ENCODE measurements at places on chromosomes 6 and 20. TPM values are rescaled to one million over a fixed set of nuclear protein-coding genes. Genes with fewer than 3 reads are reported as not detected.

RIMS1 gene
- total RNA-seq = 3.7 TPM

TAF4 gene
- 22.2 TPM for total RNA-seq

- DNase-seq = no peak
These were observed 594.7 kb upstream of the ADGRB3 start for GRCh38 chr6:68040312-68040778.

- no peak for DNase-seq
These were observed 46.5 kb upstream of the IER3 start for GRCh38 chr6:30790724-30791383.

DNA sequence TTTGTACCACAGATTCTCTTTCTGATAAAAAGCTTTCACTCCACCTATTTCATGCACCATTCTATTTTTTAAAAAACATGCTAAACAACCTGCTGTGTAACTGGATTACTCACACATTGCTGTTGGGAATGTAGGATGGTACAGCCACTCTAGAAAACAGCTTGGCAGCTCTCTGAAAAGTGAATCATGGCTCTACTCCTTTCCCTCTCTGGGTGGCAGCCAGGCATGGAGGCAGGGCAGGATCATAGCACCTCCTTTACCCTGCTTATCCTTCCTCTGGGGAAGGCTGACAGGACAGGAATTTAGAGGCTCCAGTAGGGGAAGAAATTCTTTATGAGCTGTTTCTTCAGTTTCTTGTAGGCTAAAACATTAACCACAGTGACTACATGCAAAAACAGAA lies 6.7 kb upstream of the VNN2 start:
- DNase-seq = no peak

DNA sequence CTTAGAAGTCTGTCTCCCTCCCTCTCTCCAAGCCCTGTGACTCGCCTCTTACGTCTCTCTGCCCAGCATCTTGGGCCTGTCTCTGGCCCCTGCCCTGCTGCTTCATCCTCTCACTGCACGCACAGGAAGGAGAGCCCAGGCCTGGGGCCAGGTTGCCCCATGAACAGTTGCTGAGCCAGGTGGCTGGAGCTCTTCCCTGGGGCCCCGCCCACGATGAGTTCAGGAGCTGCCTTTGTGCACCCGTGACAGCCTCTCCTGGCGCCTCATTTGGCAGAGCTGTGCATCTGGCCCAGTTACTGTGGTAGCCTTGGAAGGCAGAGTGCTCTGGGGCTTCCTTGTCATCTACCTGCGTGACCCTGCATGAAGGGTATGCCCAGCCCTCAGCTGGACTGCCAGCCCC lies 44.5 kb downstream of the SLC52A3 start:
- DNase-seq = no peak

DNA sequence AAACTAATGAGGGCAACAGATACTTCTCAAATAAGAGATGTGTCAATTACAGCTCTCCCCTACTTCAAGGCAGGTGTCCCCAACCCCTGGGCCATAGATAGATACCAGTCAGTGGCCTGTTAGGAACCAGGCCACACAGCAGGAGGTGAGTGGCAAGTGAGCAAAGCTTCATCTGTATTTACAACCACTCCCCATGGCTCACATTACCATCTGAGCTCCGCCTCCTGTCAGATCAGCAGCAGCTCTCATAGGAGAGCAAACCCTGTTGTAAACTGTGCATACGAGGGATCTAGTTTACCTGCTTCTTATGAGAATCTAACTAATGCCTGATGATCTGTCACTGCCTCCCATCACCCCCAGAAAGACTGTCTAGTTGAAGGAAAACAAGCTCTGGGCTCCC lies 422.1 kb downstream of the GJA1 start:
- no peak for DNase-seq

- no peak for DNase-seq
These were observed 89.2 kb downstream of the UST start for GRCh38 chr6:148835920-148836441.

DNA sequence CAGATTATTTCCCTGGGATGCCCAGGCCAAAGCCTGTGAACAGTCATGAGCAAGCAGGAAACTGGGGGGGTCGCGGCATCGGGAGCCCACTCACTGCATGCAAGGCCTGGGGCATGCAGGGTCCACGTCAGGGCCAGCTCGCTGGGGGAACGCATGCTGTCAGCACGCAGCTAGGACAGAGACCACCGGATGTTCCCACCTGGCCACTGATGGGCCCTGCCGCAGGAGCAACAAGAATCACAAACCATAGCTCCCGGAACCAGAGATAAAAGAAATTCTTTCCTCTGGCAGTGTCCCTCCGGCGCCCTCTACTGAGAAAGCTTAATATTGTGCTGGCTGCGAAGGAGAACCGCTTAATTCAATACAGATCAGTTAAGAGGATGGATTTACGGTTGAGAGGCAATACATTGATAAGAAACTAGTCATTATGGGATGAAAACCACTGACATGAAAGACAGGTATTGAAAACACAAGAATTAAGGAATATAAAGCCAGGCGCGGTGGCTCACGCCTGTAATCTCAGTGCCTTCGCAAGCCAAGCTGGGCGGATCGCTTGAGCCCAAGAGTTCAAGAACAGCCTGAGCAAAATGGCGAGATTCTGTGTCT lies 32.6 kb downstream of the C6orf15 start:
- DNase-seq = no peak

DNA sequence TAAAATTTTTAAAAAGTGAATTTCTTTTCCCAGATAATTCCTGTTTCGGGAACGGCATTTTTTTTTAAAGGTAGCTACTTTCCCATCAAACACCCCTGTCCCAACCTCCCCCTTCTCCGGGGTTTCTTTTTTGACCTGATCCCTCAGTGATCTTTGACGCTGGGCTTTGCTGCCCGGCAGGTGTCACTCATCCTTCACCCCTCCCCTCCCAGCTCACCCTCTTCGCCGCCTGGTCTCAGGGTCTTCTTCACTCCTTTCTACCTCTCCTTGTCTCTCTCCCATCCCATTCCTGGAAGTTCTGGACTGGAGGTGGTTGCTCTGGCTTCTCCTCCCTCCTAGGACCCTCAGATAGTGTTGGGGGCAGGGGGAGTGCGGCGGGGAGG lies 329 bp upstream of the GPR6 start:
- DNase-seq = no peak

GRCh38 chr6:116536216-116536621 lies 9.3 kb downstream of the TRAPPC3L start:
- no peak for DNase-seq

DNA sequence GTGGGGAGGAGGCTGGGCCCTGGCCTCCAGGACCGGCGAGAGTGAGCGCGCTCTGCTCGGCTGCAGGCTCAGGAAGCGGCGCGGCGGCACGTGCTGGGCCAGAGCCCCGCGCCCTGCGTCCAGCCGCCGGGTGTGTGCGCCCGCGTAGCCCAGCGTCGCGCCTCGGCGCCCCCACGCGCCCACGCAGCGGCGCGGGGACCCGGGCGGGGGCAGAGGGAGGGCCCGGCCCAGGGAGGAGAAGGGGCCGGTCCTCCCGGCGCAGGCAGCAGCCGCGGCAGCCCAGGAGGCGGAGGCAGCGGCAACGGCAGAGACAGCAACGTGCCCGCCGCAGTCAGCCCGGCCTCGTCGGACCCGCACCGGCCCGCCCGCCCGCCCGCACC lies at the start of gene EYA2:
TSS of gene EYA2 (plus strand) at position 265 of the 380 bp plus-strand sequence. CDS start 95,168 bp downstream, outside the sequence.
- no peak for DNase-seq

- DNase-seq = no peak
These were observed 795.9 kb downstream of the EPHA7 start for GRCh38 chr6:92623431-92623830.

ASIP gene
- not detected for total RNA-seq

PLA2G7 gene
- total RNA-seq = 1.2 TPM

DNA sequence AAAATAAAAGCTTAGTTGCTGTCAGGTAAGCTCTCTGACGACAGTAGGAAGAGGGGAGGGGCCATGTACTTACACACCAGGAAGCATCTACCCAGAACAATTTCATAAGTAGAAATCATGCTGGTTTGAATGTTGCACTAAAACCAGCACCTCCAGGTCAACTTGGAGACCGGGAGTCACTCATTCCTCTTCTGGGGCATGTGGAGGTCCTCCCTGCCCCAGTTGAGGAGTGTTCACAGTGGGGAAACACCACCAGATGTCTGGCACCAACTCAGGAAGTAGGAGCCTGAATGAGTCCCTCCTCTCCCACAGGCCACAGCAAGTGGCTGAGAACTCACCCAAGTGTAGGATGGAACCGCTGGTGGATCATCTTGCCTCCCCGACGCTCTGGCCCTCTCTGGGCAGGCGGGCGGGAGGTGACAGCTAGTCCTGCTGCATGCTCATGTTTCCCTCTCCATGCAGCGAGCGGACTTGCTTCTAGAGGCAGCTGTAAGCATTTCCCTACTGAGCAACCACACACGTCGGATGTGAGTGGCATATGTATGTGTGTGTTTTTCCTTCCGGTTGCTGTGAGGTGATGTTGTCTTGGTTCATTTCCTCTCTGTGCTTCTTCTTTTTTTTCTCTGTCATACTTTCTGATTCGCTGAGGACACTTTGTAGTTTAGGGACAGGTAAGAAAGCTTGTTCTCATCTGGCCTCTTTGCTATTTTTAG lies 149.5 kb upstream of the NEDD9 start:
- no peak for DNase-seq

GRCh38 chr6:43831191-43831590 lies 61.2 kb downstream of the VEGFA start:
- DNase-seq = no peak

DNA sequence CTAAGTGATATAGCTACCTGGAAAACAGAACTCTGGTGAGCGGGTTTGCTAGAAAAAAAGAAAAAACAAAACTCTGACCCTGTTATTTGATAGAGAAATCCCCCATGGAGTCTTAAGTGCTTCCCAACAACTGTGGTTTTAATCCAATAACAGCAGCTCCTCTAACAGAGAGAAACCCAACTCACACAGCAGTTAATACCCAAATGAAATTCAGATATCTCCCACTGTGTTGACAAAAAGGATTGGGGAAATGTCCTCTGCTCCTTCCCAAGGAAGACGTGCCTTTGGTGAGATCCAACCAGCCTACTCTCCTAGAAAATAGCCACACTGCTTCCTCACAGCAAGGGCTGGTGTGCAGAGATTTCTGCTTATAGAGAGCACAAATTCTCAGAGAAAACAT lies 200.4 kb upstream of the FBXL4 start:
- no peak for DNase-seq

MEP1A gene
- 3.6 TPM for total RNA-seq

AVP gene
- not detected for total RNA-seq

DNA sequence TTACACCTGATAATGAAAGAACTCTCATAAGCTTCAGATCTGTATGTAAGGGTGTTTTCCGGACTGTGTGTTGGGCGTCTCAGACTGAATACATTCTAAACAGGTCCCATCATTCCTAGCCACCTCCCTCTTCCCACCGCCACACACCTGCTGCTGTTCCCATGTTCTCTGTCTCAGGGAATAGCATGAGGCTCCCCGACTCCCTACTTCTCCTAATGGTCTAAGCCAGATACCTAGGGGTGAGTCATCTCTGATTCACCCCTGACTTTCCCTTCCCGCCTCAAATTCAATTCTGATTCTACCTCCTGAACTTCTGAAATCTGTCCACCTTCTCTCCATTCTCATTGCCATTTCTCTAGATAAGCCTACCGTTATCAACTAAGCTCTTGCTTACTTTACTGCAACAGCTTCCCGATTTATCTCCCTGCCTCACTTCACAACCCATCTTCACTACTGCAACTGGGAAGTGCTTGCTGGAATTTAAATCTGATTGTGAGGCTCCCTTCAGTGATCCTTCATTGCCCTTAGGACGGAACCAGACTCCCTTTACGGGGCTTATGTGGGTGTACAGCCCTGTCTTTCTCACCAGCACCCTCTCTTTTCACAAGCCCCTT lies 1.6 kb downstream of the TMEM14A start:
- no peak for DNase-seq

DNA sequence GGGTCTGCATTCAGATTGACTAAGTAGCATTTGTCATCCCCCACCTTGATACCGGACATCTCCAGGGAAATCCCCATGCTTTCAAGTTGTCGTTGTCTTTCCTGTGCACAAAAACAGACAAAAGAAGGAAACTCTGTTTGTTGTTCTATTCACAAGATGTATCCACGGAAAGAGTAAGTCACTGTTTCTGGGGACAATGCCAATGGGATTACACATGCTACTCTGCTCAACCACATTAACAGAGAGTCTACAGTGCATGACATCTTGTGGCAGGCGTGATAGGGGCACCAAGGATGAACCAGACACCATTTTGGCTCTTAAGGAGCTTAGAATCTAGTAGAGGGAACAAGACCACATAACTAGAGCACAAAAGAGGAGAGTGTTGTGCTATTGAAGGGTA lies 124.4 kb upstream of the NUP153 start:
- DNase-seq = no peak

DNA sequence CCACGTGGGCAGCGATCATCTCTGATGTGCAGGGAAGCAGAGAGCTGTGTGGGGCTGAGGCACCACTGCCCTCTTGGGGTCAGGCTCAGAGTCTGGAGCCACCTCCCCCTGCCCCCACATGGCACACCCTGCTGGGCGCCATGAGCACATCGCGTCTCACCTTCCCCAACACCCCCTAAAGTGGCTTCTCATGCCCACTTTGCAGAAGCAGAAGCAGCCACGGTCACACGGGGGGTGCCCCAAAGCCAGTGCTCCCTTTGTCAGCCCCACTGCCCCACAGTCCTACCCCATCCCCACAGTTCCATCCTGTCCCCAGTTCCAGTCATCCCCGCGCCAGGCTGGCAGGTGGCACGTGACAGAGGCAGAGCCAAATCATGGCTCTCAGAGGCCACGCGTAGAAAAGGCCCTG lies 19.5 kb downstream of the SDCBP2 start:
- no peak for DNase-seq

DNA sequence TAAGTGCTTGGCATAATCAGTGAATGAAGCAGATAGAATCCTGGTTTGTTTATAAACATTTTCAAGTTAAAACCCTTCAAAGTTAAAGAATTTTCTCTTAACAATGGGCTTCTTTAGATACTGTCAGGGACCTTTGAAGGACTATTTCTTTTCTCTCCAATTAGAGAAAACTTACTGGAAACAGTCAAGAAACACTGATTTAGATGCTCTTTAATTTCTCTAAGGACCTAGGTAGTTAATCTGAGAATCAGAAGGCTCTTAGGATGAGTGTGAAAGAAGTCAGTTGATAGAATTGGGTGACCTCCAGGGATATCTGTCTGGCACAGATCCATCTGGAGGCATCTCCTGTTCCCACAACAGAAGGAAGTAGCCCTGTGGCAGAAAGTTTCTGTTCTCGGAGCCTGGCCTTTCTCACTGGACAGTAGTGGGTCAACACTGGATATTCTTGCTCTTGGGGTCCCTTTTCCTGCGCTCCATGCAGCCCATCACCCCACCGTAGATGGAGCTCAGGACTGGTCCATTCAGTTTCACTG lies 22.5 kb downstream of the KIAA0408 start:
- no peak for DNase-seq

- no peak for DNase-seq
These were observed 9.2 kb downstream of the PXMP4 start for GRCh38 chr20:33710681-33711445.

SNAI1 gene
- total RNA-seq = 30.8 TPM

IL17A gene
- total RNA-seq = not detected

All from type B pancreatic cell (in vitro differentiated cells).